ENCODE measurements at places on chromosomes 13 and 19.

DNA sequence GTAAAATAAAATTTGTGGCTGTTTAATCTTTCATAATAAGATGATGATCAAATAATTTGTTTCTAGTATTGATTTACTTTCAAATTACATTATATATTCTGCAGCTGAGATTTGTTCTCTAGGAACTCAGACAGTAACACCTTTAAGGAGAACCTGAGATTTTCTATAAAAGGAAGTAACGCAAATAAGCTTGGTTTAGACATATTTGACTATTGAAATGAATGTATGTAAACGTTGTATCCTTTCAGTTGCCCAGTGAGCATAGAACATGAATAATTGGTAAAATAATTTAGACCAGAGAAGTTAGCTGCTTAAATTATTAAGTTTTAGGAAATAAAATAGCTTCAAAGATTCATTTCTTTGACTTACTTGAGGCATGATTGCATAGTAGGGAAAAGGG, 3.1 kb downstream of the CDK8 start:
- no peak for DNase-seq

DNA sequence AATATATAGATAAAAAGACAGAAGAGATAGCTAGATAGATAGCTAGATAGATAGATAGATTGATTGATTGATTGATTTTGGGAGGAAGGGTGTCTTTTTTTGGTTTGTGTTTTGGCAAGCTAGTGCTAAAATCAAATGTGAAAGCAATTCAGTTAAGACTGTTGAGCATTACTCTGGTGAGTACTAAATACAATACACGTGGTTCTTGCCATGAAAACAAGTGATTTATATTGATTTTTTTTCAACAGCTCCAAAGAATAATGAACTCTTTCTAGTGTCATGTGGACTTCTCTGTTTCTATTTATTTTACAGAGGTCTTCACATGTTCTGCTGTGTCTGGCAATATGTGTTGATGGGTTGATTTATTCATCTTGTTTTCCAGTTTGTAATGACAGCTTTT, 172.0 kb downstream of the POU4F1 start:
- no peak for DNase-seq

DNA sequence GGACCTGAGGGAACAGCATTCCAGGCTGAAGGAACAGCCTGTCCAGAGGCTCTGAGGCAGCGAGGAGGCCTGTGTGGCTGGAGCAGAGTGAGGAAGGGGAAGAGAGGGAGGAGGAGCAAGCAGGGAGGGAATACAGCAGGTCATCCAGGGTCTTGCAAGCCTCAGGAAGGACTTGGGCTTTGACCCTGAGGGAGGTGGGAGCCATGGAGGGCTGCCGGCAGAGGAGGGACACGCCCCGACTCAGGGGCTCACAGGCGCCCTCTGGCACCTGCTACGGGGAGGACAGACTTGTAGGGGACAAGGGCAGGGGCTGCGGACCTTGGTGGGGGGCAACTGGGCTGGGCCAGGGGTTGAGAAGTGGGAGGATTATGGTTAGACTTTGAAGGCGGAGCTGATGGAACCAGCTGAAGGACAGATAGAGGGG, 4.7 kb downstream of the TINCR start:
- DNase-seq: no peak

DNA sequence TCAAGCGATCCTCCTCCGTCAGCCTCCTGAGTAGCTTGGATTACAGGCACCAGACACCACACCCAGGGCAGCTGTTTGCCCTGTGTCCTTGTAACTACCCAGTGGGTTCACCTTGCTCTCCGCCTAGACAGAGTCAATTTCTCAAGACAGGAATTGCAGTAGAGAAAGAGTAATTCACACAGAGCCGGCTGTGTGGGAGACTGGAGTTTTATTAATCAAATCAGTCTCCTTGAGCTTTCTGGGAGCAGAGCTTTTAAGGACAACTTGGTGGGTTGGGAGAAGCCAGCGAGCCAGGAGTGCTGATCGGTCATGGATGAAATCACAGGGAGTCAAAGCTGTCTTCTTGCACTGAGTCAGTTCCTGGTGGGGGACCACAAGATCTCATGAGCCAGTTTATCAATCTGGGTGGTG, 20.6 kb upstream of the ADGRE1 start:
- no peak for DNase-seq

GRCh38 chr19:15010501-15011300, 31.0 kb upstream of the SLC1A6 start:
- DNase-seq: no peak

- no peak for DNase-seq
Observed at GRCh38 chr13:104436555-104436954, 1370.3 kb upstream of the SLC10A2 start.

GRCh38 chr13:84080748-84081530, 198.7 kb upstream of the SLITRK1 start:
- no peak for DNase-seq

GRCh38 chr19:1079566-1080111, 12.7 kb downstream of the ARHGAP45 start:
- no peak for DNase-seq
